Stimulated activated CD4-positive, alpha-beta T cell treated with anti-CD3 and anti-CD28 coated beads, TNF-alpha, amount 100 ng/mL, for 1 hour (primary cell): ENCODE measurements at places on chromosomes 1 and 21.

- DNase-seq, result no peak
Measured at GRCh38 chr1:214538496-214538895, 12.9 kb downstream of the PTPN14 start.

DNA sequence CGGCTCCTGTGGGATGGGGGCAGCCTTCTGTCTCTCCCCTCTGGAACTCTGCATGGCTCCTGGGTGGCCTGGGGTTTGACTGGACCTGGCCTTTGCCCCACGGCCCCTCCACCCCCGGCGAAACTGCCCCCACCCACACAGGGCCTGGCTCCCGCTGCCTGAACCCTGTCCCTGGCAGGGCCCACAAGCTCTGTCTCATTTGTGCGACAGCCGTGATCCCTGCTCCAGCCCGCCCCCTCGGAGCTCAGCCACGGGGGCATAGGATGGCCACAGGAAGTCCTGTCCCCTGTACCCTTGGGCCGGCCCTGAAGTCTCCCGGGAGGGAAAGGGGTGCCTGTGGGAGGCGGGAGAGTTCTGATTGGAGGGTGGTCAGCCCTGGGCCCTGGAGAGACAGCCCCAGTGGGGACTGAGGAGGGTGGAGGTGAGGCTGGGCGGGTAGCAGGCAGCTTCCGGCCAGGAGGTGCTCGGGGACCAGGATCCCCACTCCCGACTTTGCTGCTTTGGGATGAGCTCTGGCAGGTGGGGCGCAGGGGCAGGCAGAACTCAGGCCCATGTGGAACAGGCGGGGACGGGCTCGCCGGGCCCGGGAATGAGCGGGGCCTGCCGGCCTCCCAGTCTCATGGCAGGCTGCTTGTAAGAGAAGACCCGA is 45.1 kb downstream of the SLX9 start:
- no peak for DNase-seq

DNA sequence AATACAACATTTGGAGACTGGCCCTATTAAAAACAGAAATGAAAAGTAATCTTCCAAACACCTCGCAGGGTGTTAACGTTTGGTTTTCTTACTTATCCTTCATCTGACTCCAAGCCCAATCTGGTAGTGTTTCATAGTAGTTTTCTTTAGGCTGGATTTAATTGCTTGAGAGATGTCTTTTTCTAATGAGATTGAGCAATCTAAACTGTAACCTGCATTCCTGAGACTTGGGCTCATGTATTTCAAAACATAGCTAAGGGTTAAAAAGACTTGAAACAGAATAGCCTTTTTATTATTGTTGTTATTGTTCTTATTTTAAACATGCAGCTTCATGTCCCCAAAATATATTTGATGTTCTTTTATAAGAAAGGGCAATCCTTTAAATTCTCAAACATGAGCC is 278.9 kb downstream of the TGFB2 start:
- DNase-seq, result no peak

GRCh38 chr21:35648512-35648911 is 411.8 kb downstream of the SETD4 start:
- no peak for DNase-seq

DNA sequence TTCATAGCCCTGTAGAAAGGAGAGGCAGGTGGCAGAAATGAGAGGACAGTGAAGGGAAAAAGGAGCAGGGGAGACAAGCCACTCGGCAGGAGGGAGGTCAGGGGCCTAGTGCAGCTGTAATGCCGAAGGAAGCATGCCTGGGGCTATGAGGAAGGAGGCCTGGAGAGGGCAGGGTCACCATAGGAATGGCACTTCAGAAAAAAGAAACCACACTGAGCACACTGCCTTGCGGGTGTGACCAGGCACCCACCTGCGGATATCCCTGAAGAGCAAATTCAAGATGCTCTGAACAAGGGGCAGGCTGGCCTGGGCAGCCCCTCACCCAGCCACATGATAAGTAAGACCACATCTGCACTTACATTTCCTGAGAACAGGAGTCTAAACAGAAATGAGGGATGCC is 104.7 kb downstream of the JAK1 start:
- no peak for DNase-seq

DNA sequence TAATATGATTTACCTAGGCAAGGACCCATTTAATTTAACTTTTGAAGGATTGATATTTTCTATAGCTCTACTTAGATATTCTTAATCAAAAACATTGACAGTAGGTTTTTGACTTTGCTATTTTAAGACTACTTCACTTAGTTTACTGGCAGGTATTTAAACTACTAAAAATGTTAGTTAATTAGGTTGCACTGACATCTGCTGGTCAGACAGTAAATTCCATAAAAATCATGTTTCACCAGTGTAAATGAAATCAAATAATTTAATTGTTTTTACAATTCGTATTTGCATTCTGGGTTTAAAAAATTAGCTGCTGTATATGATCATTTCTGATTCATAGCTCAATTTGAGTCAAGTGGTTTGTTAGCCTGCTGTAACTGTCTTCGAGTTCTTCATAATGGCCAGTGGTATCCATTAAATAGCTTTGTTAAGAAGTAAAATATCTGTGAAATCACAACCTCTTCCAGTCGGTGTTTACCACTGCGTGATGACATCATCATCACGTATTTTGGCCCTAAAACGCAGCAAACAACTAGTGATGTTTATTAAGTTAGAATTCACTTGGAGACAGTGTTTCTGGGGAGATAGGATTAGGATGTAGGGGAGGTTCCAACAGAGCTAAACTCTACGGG is 26.2 kb downstream of the EXTL2 start:
- no peak for DNase-seq

DNA sequence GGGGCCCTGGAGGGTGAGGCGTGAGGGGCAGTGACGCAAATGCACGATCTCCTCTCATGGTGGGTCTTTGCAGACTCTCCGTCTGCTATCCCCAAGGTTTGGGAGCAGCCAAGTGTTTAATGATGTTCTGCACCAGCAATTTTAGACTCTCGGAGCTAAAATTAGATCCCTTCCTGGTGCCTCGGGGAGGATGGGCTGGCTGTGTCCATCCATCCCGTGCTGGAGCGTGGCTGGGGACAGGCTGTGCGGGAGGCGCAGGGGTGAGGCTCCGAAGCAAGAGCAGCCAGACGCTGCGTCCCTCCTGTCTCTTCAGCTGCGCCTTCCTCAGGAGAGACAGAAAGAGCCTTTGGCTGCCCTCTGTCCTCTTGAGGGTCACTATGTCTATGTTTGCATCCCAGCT is 387.6 kb downstream of the CAMTA1 start:
- DNase-seq, result no peak

DNA sequence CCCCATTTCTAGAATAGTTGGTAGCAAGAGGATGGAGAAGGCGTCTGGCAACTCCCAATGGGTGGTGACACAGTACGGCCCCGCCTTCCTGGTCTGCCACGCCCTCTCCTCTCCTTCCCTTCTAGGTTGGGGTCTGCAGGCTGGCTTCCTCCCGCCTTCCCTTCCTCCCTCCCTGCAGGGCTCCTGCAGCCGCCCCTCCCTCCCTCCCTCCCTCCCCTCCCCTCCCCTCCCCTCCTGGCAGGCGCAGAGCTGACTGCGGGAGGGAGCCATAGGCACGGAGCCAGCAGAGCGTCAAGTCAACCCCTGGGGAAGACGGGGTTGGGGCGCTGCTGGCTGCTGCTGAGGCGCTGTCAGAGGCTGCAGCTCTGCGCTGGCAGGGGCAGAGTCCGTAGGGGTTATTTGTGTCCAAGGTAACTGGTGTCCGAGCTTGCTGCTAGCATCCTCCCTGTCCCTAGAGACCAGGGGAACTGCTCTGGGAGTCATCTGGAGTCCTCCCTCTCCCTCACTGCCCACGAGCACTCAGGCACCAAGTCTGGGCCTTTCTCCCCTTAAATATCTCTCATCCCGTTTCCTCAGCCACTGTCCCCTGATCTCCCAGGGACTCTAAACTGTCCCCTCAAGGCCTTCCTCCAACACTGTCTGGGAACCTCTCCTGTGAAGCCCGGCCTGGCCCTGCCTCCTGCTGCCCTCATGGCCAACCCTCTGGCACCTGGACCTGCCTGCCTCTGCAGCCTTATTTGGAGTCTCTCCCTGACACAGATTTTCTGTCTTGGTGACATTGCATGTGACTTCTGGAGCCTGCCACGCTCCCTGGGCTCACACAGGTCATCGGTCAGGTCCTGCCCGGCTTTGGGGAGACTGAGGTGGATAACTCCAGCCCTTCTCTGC is 57.4 kb upstream of the ACOT11 start:
- DNase-seq, result no peak

GRCh38 chr1:110555807-110556470 is 37.0 kb upstream of the KCNA10 start:
- no peak for DNase-seq

DNA sequence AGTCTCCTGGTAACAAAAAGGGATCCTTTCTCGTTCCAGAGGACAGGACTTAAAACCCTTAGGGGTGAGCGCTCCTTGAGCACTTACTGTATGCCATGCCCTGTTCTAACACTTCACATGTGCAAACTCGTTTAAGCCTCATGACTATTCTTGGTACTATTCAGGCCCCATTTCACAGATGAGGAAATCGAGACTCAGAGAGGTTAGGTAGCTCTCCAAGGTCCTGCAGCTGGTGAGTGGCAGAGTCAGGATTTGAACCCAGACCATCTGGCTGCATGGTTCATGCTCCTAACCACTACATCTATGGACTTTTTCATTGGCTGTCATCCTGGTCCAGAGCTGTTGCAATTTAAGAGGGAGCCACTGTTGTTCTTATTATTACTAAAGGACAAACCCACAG is 46.7 kb upstream of the WNT4 start:
- DNase-seq, result no peak

GRCh38 chr1:156623946-156624813 is 5.0 kb downstream of the HAPLN2 start:
- DNase-seq, result no peak

DNA sequence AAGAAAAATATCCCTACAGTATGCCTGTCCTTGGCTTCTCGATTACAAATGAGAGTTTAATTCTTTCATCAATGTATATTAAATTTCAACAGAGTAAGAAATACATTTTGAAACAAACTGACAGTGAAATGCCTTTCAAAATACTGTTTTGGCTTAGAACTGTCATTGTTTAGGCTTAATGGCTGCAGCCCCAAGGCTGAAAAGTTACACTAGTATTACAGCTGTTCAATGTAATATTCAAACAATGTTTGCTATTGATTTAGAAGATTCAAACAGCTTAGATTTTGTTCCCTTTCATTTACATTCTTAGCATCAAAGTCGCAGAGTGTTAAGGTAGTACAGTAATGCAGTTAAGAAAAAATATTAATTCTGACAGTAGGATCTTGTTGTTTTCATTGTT is 882.9 kb upstream of the ADGRL2 start:
- no peak for DNase-seq

GRCh38 chr1:244919320-244920282 is 55.3 kb upstream of the HNRNPU start:
- no peak for DNase-seq

- DNase-seq, result no peak
Measured at GRCh38 chr21:44509539-44509938, 30.5 kb downstream of the KRTAP10-1 start.

DNA sequence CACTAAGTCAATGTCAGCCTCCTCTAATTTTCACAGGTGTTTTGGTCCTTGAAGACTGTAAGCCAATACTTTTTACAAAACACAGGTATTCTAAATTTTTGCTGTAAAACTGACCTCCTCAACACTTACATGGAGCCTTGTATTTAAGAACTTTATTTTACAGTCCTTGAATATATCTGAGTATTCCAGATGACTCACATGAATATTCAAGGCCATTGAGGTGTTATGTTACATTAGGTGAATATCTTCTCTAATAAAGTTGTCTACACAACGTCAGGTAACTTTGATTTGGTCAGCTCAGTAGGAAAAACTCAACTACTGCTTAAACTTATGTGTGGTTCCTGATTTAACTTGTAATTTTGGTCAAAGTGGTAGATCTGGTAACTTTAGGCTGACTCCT is 254.2 kb downstream of the OLFM3 start:
- no peak for DNase-seq

GRCh38 chr1:9224664-9225410 is 9.7 kb upstream of the H6PD start:
- DNase-seq, result no peak

GRCh38 chr1:112808861-112809684 is 93.9 kb upstream of the PPM1J start:
- DNase-seq, result peak; percentile 51

- no peak for DNase-seq
Measured at GRCh38 chr1:11948822-11949458, 14.4 kb downstream of the PLOD1 start.

GRCh38 chr21:25424634-25425033 is 182.6 kb downstream of the MRPL39 start:
- no peak for DNase-seq
